ENCODE measurements at places on chromosomes 4 and X.

DNA sequence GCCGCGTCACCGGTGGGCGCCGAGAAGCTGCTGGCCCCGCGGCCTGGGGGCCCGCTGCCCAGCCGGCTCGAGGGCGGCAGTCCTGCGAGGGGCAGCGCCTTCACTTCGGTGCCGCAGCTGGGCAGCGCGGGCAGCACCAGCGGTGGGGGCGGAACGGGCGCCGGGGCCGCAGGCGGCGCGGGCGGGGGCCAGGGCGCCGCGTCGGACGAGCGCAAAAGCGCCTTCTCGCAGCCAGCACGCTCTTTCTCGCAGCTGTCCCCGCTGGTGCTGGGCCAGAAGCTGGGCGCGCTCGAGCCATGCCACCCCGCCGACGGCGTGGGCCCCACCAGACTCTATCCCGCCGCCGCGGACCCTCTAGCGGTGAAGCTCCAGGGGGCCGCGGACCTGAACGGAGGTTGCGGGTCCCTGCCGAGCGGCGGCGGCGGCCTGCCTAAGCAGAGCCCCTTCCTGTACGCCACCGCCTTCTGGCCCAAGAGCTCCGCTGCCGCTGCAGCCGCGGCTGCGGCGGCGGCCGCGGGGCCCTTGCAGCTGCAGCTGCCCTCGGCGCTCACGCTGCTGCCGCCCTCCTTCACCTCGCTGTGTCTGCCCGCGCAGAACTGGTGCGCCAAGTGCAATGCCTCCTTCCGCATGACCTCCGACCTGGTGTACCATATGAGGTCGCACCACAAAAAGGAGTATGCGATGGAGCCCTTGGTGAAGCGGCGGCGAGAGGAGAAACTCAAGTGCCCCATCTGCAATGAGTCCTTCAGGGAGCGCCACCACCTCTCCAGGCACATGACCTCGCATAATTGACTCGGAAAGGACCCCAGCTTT is 5.6 kb downstream of the PRDM8 start:
- no peak for DNase-seq

DNA sequence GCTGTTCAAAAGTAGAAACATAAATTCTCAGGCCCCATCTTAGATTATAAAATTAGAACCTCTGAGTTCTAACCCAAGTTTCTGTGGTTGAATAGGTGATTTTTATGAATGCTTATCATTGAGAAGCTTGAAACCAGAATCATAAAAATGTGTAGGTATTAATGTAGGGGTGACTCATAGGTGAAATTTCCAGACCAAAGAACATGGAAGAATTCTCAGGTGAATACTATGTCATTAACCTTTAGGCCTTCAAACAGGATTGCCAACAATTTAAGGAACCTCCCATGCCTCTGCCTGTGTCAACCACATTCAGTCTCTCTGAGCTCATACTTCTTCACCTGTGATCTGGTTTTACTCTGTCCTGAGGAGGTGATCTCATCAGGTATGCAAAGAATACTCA is 177.8 kb downstream of the NPFFR2 start:
- DNase-seq: no peak

- no peak for DNase-seq
These were observed 29.6 kb downstream of the TEX11 start for GRCh38 chrX:70878902-70879301.

- no peak for DNase-seq
These were observed 19.7 kb upstream of the PRPS2 start for GRCh38 chrX:12771445-12772069.

- DNase-seq: no peak
These were observed 593 bp upstream of the JAKMIP1 start for GRCh38 chr4:6200922-6201362.

DNA sequence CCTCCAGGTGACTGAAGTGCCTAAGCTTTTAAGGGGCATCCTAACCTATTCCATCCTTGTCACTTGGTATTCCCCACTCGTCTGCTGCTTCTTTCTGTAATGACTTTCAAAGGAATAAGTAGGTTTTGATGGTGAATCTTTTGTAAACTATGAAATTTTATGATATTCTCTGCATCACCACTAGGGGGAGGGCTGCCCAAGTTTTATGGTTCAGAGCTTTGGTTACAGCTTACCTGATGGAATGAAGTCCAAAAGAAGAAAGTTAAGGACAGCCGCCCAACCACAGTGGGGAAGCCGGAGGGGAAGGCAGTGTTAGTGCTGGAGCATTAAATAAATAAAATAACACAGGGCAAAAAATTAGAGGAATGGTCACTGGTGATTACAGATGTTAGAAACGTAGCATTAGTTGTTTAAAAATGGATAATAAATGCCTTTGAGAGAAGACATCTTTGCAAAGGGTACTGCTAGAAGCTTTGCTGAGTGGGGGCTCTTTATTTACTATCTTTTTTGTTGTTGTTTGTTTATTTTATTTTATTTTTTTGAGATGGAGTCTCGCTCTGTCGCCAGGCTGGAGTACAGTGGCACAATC is 204.9 kb downstream of the GBA3 start:
- DNase-seq: no peak

GRCh38 chr4:85414972-85415371 is 60.0 kb upstream of the ARHGAP24 start:
- no peak for DNase-seq

DNA sequence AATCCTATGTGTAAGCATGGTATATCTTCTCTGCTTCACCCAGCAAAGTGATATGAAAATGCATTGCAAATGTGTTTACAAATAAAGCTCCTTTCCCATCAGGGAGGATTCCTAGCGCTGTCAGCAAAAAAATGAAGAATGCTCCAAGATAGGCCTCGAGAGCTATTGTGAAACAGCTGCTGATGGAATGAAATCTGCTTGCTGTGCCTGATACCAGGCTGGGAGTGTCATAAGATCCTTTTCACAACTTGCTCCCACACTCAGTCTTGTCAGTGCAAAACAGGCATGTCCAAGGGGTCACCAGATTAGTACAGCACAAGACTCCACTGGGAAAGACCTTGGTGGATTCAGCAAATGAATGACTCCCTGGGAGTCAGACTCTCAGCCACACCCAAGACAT is 34.1 kb downstream of the HNRNPH2 start:
- no peak for DNase-seq

- no peak for DNase-seq
These were observed 5.9 kb upstream of the FAM184B start for GRCh38 chr4:17787315-17787714.

GRCh38 chr4:150421612-150422011 is 160.3 kb upstream of the MAB21L2 start:
- DNase-seq: no peak

DNA sequence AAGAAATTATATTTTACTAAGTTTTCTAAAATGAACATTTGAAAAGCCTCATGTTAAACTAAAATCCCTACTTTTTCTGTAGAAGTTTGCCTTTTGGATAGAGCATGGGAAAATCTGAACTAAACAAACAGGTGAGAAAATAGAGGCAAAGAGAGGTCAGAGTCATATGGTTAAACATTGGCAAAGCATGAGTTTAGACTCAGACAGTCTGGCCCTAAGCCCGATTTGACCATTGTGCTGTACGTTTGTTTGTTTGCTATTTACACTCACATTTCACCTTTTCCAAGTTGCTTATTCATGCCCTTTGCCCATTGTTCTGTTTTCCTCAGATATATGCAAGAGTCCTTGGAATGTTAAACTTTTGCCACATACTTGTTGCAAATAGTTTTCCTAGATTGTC is 85.4 kb downstream of the TIGD2 start:
- DNase-seq: no peak

DNA sequence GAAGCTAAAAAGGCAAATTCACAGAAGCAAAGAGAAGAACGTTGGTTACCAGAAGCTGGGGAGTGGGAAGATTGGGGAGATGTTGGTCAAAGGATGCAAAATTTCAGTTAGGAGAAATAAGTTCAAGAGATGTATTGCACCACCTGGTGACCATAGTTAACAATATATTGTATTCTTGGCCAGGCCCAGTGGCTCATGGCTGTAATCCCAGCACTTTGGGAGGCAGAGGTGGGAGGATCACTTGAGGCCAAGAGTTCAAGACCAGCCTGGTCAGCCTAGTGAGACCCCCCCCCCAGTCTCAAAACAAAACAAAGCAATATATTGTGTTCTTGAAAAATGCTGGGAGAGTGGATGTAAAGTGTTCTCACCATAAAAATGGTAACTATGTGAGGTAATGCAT is 67.9 kb downstream of the TAB3 start:
- DNase-seq: no peak

GRCh38 chr4:121189326-121190215 is 25.4 kb upstream of the TNIP3 start:
- no peak for DNase-seq

- no peak for DNase-seq
These were observed 44.0 kb downstream of the GAB1 start for GRCh38 chr4:143380629-143381028.

DNA sequence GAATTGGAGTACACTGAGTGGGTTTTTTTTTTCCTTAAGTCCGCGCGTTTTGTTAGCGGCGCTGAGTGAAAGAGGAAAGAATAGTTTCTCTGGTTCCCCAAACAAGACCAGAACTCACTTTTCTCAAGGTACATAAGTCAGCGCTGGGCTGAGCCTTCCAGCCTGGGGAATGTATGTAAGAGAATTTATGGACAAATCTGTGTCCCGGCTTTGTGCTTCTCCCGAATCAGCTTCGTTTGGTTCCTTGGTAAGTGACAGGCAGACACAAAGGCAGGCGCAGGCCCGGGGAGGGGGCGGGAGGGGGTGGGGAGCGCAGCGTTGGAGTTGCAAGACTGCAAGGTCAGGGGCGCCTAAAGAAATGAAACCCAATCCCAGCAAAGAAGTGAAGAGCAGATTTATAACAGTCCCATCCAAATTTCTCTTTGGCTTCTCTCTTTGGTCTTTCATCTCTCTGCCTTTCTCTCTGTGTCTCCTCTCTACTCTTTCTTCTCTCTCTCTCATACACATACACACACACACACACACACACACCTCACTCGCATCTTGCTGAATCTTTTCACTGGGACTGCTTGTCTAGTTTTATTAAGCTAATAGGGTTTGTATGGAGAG is 981 bp downstream of the TET2 start:
- DNase-seq: no peak

GRCh38 chr4:157792716-157793115 is 380.1 kb downstream of the GASK1B start:
- no peak for DNase-seq

DNA sequence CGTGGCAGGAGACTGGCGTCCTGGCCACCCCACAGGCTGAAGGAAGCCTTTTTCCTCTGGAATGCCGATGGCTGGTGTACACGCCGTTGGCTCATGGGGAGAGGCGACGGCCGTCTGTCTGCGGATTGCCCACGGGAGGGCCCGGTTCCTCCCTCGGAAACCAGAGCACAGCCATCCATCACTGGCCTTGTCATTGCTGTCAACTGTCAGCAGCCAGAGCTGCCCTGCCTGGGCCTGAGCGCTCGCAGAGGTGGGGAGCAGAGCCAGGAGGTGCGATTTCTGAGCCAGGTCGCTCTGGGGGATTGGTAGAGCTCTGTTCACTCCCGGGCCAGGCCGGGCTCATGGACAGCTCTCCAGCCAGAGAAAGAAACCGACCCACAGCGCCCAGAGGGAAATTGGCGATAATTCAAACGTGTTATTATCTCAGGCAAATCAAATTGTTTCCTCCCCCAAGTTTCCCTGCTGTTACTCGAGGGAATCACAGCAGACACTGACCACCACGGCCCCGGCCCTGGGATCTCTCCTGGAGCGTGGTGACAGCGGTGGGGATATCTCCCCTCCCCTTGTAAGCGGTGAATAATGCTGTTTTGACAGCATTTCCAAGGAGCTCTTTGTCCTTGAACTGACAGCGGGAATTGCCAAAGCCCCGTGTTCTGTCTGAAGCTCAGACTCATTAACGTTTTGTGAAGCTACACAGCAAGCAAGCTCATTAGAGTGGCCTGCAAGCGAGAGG is 220.9 kb upstream of the PSAPL1 start:
- no peak for DNase-seq

DNA sequence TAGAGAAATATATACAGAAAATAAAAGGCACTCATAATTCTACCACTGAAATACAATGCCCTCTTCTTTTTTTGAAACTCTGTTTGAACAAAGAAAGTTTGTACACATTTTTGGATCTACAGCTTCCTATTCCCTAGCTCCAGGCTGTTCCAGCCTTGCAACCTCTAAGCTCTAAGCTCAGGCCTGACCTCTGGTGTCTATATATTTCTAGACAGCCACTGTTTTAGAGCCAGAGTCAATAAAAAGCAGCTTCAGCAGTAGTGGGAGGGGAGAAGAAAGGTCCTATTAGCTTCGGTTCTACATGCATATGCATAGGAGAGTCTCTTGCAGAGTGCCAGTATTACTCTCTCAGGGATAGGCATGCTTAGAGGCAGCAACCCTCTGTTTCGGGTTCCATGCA is 39.7 kb downstream of the CLDN2 start:
- no peak for DNase-seq

GRCh38 chr4:7390336-7390735 is 44.4 kb downstream of the PSAPL1 start:
- DNase-seq: no peak
